ENCODE measurements at places on chromosomes 1 and 21.

DNA sequence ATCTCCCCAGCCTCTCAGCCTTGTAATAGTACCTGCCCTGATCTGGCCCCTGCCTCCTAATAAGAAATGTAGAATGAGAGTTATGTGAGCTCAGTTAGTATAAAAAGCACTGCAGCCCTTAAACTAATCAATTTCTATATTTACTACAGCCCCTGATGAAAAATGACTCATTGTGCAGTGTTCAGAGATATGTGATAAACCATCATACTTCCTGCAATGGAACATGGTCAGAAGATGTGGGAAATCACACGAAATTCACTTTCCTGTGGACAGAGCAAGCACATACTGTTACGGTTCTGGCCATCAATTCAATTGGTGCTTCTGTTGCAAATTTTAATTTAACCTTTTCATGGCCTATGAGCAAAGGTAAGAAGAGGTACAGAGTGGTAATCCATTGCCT, 176.8 kb upstream of the PDE4B start:
- DNase-seq: no peak

DNA sequence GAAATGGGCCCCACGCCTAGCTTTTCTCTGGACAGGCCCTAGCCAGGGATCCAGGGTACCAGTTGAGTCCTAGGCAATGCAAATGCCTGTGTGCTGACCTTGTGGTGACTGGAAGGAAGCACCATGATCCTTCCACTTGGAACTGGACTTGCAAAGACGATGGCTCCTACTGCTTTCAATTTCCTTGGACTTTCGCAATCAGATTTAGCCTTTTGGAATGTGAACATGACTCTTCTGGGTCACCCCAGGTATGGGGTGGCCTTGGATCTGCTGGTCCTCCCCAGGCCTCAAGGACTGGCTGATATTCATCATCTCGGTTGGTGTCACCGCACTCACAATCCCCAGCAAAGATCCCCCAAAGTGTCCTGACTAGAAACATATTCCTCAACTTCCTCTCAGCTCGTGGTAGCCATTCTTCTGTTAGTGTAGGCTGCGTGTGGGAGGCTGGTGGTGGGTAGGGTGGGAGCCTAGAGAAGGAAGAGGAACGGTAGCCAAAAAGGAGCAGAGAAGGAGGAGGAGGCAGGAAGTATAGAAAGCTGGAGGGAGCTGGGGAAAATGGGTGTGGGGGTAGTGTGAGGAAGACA, 130.5 kb downstream of the PPIAL4G start:
- DNase-seq: no peak

GRCh38 chr1:192809307-192810252, 741 bp downstream of the RGS2 start:
- no peak for DNase-seq

GRCh38 chr1:22508991-22509390, 54.3 kb upstream of the EPHA8 start:
- no peak for DNase-seq

DNA sequence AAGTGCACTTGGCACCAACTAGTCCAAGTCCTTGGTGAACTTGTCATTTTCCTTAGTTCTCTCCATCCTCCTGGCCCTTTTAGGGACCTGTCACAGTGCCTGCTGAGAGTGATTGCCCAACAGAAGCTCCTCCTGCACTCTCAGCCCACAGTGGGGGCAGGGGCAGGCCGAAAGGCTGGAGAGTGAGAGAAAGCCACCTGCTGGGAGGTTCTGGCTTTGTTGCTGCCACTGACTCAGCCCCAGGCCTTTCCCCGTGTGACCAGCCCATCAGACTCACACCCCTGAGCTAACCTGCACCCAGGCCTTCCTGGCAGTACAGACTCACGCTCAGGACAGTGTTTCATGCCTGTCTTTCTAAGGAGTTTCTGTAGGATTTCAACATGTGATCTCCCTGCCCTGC, 17.1 kb upstream of the PROK1 start:
- no peak for DNase-seq

DNA sequence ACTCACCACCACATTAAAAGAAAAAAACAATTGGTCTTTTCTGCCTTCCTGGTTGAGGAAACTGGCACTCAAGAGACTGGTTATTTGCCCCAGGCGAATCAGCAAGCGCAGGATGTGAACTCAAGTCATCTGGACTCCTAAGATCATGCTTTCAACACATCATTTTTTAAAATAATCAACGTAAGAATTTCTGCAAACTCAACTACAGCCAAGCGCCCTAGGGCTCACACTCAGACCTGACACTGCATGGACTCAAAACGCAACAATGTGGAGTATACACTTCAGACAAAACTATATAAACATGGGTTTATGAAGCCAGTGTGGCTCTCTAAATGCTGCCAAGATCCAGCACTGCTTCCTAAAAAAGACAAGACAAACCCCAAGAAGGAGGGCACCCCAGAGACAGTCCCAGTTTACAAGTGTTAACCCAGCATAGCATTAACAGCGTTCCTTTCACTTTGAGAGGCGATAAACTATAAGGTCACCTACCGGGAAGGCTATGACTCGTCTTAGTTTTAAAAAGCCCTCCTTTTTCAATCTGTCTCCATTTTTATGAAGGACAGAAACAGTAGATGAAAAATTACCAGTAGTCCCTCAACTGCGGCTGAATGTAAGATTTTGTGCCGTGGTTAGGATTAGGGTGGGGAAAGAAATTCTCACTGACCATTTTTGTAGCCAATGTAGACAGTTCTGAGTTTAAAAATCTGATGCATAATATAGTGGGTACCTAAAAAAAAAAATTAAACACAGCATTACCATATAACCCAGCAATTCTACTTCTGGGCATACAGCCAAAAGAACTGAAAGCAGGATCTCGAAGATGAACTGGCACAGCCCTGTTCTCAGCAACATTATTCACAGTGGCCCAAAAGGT, 54.8 kb downstream of the SIPA1L2 start:
- no peak for DNase-seq

DNA sequence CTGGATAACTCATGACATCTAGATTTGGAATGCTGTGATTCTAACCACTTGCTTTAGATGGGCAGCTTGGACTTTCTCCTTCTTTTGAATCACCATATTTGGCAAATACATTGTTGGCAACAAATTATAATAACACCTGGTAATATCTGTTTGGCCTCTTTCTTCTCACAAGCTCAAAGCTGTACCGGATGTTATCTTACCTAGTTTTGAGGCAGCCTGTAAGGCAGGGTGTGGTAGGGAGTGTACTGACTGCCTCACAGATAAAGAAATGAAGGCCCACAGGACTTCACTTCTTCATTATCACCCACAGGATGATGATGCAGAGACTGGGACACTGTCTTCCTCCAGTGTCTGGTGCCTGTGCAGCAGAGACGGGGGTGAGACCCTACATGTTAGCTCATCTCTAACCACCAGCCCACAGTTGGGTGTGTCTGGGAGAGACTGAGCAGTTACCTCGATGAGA, 28.5 kb downstream of the TUFT1 start:
- no peak for DNase-seq

DNA sequence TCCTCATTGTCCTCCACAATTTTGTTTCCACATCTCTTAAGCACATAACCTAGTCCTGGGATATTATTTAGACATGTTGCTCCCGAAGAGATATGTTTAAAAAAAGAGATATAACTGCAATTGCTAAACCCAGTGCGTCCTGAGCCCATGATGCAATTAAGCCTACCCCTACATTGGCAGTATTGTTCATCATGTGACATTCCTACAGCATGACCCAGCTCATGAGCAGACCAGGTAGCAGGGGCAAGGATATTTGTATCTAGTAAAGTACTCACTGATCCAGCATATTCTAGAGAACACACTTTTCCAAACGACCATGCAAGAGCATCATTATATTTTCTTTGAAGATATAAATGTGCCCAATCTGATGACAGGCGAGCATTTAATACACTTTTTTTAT, 1.2 kb downstream of the ADAM30 start:
- DNase-seq: no peak

GRCh38 chr1:184635980-184636431, 118.7 kb downstream of the EDEM3 start:
- no peak for DNase-seq

DNA sequence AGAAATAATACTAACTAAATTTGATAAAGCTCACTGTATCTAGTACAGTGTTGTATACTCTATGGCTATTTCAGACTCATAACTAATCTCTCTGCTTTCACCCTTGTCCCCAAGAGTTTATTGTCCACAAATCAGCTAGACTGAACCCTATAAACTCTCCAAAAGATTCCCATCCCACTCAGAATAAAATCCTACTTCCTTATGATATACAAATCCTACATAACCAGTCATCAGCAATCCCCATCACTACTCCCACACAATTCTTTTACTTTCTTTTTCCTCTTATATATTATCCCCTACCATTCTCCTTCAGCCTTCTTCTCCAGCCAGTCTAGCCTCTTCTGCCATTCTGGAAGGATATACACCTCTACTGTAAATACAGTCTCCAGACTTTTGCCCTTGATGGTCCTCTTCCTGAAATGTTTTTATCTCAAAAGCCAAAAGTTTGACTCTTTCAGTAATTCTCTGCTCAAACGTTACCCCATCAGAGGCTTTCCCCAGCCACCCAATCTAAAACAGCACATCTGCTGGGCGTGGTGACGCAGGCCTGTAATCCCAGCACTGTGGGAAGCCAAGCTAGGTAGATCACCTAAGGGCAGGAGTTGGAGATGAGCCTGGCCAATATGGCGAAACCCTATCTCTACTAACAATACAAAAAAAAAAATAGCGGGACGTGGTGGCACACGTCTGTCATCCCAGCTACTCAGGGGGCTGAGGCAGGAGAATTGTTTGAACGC, 41.6 kb downstream of the ABL2 start:
- DNase-seq: no peak

DNA sequence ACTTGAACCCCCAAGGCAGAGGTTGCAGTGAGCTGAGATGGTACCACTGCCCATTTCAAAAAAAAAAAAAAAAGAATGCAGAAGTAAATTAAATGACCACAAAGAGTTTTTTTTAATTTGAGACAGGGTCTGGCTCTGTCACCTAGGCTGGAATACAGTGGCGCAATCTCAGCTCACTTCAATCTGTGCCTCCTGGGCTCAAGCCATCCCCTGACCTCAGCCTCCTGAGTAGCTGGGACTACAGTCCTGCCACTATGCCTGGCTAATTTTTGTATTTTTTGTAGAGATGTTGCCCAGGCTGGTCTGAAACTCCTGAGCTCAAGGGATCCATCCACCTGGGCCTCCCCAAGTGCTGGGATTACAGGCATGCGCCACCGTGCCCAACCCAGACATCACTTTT, 20.2 kb upstream of the GPR157 start:
- DNase-seq: no peak

GRCh38 chr1:23452011-23452411, 27.5 kb upstream of the TCEA3 start:
- DNase-seq: no peak

DNA sequence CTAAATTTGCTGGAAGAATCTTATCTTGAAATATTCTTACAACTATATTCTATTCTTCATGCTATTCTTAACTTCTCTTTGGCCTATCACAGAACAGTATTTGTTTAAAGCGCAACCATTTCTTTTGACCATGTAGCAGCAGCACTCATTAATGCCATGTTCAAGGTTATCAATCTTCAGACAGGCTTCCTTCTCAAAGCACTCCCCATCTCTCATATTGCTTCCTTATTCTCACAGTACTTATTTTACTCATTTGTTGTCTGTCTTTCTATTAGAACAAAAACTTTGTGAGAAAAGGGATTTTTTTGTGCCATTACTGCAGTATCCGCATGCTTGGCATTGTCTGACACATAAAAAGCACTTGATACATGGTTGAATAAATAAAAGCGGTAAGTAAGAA, 89.7 kb downstream of the ATP1B1 start:
- DNase-seq: no peak

DNA sequence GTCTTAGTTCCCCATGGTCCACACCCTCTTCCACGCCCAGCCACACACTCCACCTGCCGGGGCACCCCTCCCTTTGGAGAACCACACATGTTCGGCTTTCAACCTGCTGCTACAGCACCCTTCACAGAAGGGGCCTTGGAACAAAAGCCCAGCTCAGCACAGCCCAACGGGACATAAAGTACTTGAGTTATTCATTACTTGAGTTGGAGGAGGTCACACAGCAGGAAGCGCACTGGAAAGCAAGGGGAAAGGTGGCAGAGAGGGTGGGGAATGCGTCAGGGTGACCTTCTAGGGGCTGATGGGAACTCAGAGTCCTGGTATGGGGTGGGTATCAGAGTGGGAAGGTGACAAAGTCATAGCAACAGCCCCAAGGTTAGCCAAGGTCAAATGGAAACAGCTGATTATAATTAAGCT, 3.0 kb upstream of the ATP1B1 start:
- no peak for DNase-seq

- no peak for DNase-seq
Observed at GRCh38 chr1:206029484-206029883, 5.8 kb upstream of the CTSE start.

- DNase-seq: no peak
Observed at GRCh38 chr1:207647671-207648333, 2.9 kb downstream of the CR1L start.

- DNase-seq: peak; percentile 61
Observed at GRCh38 chr1:93629101-93630059, 52.3 kb downstream of the BCAR3 start.

- no peak for DNase-seq
Observed at GRCh38 chr1:24920533-24920925, 9.5 kb downstream of the RUNX3 start.

- DNase-seq: no peak
Observed at GRCh38 chr1:201511941-201512539, 5.1 kb upstream of the CSRP1 start.

- no peak for DNase-seq
Observed at GRCh38 chr1:46770541-46770940, 28.3 kb upstream of the CYP4B1 start.

All from fibroblast of skin of left quadriceps (primary cell).